ENCODE measurements at places on chromosomes 4 and X.

- DNase-seq, result no peak
Measured at GRCh38 chr4:156374069-156374468, 420.4 kb upstream of the CTSO start.

DNA sequence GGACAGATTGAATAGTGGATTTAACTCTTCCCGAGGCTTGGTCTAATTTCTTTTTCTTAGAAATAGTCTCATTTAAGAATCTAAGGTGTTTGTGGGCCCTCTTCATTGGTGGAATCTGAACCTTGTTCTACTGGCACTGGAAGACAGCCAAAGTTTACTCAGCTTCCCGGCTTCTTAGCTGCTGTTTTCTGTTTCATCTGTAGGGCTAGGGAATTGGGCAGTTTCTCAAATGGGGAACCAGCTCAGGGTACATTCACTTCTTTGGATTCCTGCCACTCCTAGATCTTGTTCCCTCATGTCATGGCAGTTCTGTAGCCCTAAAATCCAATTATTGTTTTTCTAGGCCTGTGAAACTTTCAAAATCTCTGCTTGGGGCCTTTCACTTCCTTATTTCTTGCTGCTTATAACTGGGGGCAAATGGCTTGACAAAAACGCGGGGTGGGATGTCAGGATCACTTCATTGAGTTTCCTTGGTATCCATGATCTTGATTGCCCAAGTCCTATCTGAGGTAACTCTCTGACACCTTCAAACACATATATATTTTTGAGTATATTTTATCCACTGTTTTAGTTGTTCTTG, 985.0 kb downstream of the C4orf33 start:
- DNase-seq, result no peak

GRCh38 chr4:172838111-172838510, 330.5 kb upstream of the GALNT7 start:
- DNase-seq, result no peak

DNA sequence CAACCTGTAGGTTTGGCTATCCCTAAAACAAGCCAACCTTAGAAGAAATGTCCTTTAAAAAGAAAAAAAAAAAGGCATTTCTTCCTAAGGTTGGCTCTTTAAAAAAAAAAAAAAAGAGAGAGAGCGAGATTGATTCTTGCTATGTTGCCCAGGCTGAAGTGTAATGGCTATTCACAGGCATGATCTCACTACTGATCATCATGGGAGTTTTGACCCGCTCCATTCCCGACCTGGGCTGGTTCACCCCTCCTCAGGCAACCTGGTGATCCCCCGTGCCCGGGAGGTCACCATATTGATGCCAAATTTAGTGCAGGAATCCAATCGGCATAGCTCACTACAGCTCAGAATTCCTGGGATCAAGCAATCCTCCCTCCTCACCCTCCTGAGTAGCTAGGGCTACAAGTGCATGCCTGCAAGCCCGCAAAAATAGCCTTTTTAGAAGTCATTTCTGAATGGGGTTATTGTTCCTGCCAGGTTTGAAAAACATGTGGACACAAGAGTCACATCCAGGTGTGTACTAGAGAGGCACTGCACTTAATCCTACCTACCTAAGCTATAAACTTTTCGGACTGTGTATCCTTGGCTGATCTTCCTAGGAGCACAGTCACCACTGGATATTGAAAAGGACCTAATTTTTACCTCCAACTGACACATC, 61.4 kb upstream of the ZCCHC13 start:
- DNase-seq, result no peak

GRCh38 chr4:174009686-174010451, 273.6 kb downstream of the FBXO8 start:
- no peak for DNase-seq

- DNase-seq, result no peak
Measured at GRCh38 chr4:169033660-169034059, 23.6 kb upstream of the CBR4 start.

- no peak for DNase-seq
Measured at GRCh38 chrX:110421500-110422455, 63.1 kb downstream of the RTL9 start.

DNA sequence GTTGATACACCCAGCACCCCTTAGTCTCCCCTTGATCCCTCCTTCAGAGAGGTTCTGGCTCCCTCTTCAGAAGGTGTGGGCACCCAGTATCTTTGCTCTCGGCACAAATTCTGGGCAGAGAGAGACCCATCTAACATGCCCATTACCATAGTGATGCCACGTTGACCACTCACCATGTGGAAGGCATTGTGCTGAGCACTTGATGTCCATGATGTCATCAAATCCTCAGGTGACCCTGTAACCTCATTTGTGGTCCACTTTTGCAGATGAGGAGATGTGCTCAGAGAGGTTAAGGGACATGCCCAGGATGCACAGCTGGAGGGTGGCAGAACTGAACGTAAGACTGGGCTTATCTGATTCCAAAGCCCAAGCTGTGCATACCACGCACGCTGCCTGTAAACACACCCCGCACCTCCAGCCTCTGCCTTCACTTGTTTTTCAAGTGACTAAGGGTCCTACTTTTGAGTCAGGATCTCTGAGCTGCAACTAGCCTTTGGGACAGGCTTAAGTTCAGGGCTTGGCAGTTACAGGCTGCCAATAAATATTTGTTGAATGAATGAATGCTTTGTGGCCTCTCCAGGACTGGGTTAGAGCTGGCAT, 55.2 kb downstream of the HTRA3 start:
- no peak for DNase-seq

DNA sequence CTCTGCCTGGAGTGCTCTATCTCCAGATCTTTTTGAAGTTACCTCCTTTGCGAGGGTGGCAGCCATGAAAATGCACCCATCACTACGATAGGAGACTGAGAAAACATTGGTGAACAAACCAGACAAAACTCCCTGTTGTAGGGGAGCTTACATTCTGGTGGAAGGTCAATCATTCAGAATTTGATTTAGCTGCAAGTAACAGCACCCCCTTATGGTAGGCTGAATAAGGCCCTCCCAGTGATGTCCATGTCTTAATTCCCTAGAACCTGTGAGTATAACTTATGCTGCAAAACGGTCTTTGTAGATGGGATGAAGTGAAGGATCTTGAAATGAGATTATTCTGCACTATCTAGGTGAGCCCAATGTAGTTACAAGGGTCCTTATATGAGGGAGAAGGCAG, 5.6 kb upstream of the TEC start:
- peak; percentile 13 for DNase-seq

DNA sequence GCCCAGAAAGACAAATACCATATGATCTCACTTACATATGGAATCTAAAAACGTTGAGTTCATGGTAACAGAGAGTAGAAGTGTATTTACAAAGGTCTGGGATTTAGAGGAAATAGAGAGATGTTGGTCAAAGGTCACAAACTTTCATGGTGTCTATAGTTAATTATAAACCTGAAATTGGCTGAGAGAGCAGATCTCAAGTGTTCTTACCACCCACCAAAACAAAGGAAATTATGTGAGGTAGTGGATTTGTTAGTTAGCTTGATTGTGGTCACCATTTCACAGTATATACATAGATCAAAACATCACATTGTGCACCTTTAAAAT, 186.8 kb downstream of the NWD2 start:
- no peak for DNase-seq

GRCh38 chr4:34181891-34182290, 2062.4 kb downstream of the ARAP2 start:
- DNase-seq, result no peak

DNA sequence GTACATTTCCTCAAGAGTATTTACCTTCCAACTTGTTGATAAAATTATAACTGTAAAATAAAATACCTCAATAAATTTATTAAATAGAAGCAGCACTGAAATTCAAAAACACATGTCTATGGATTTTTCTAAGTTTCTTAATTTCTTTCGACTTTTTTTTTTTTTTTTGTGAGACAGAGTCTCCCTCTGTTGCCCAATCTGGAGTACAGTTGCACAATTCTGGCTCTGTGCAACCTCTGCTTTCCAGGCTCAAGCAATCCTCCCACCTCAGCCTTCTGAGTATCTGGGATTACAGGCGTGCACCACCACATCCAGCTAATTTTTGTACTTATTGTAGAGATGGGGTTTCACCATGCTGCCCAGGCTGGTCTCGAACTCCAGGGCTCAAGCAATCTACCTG, 79.8 kb downstream of the IQCM start:
- no peak for DNase-seq

DNA sequence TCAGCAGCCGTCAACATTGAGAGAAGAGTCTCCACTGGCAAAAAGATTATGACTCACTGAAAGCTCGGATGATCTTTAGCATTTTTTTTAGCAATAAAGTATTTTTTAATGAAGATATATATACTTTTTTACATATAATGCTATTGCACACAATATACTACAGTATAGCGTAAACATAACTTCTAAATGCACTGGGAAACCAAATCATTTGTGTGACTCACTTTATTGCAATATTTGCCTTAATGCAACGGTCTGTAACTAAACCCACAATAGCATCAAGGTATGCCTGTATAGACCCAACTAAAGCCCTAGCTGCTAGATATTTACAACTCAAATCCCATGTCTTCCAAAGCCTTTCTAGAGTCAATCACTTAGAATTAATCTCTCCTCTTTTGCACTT, 52.3 kb upstream of the EDNRA start:
- no peak for DNase-seq

GRCh38 chr4:147863111-147863747, 131.3 kb downstream of the ARHGAP10 start:
- no peak for DNase-seq

Data from CD4-positive, alpha-beta T cell treated with Interleukin-6 at 100 ng/mL for 8 hours (primary cell).